ENCODE measurements at places on chromosomes 5 and 9.

DNA sequence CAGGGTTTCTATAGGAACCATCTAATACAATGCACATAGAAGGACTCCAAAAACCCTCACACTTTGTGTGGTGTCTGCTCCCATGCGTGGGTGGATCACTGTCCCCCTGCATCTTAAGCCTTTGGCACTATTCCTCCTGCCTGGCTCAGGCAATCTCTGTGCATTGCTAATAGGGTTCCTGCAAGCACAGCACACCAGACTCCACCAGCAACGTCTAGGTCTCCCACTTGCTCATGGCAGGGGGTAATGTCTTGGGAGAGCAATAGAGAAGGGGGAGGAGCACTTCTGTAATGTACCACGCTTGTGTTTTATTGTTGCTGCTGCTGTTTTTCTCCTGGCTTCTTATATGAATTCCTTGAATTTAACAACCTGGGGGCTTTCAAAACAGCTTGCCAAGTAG lies 182.6 kb upstream of the GLRA1 start:
- no peak for DNase-seq

- DNase-seq, result no peak
These were observed 11.3 kb downstream of the AHRR start for GRCh38 chr5:332843-333242.

GRCh38 chr9:134666208-134666607 lies 24.6 kb downstream of the COL5A1 start:
- no peak for DNase-seq

DNA sequence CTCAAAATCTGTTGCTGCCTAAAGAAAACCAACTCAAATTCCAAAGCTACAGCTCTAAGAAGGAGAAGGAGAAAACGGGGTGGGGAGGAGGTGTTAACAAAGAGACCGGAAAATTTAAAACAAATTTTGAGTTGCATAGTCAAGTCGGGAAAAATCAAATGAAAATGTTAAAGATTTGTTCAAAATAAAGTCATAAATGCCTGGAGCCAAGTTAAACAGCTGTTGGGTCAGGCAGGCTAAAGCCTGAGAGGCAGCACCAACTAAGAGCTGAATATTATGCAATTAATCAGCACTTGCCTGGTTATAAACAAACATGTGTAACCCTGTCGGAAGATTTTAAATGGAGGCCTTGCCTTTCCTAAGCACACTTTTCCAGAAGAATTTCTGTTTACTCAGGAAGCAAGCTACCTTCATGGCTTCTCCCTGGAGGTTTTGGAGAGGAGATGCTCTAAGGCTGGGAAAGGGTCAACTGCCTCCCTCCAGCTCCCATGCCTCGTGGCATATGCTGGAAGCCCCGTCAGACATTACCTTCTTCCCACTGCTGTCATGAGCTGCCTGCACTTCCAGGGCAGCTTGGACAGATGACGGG lies 270.5 kb downstream of the DMRT2 start:
- DNase-seq, result no peak

DNA sequence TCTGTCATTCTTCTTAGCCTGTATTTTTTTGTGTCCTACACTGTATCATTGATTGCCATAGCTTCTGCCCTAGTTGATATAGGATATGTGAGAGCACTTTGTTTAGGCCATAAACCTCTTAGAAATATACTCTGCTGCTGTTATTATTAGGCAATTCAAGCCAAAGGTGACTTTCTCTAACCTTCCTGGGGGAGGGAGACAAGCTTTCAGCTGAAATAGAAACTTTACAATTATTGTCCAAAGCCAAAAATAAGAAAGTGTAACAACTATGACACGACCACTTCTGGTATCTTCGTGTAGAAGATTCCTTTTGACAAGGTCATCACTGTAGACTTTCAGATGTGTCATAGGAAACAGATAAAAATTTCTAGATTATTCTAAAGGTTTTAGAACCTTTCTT lies 12.2 kb upstream of the CSNK1A1 start:
- DNase-seq, result no peak

- DNase-seq, result no peak
These were observed 56.1 kb upstream of the TBC1D2 start for GRCh38 chr9:98311541-98311940.

DNA sequence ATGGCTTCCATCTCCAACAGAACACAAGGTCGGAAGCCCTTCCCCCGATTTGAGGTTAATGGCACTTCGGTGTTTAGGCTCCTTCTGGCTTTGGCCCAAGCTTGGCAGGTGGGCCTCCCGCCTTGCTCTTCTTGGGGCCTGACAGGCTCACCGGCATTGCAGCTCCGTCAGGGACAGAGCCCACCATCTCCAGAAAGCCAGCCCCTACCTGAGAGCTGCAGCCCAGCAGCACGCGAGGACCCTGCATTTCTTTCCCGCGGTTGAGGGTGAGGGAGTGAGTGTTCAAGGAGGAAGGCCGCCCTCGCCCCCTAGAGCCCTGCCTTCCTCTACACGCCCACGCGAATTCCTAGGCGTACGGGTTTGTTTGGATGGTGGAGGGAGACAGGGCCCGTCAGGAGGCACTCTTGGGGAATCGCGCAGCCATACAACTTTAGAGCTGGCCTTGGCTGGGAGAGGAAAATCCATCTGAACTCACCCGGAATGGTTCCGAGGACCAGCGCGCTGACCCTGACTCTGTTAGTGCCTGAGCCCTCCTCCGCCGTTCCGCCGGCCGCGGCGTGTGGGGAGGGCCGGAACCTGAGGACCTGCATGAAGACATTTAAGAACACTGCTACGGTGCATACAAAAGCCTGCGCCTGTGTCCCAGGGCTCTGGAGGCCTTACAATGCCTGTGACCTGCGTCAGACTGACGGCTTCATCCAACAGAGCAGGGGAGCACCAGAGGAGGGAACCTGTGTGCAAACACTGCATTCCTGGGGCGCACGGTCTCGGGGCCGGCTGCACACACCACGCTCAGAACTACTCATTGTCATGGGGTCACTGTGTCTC lies 73.8 kb downstream of the MRPL36 start:
- no peak for DNase-seq

DNA sequence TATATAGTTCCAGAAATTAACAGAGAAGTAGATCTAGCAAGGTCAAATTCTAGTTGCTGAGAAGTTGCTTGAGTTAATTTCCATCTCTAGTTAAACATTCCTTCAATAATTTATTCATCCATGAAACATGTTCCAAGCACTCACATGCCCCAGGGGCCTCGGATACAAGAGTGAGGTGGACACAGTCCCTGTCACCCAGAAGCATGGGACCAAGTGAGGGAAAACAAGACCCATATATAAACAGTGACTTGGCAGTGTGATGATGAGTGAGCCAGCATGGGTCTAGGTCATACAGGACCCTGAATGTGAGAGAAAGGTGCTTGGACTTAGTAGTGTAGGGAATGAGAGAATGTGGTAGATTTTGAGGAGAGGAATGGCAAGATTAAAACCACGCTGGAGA lies 216.9 kb downstream of the TTLL11 start:
- no peak for DNase-seq

GRCh38 chr9:129514891-129515290 lies 106.0 kb downstream of the C9orf50 start:
- DNase-seq, result no peak

DNA sequence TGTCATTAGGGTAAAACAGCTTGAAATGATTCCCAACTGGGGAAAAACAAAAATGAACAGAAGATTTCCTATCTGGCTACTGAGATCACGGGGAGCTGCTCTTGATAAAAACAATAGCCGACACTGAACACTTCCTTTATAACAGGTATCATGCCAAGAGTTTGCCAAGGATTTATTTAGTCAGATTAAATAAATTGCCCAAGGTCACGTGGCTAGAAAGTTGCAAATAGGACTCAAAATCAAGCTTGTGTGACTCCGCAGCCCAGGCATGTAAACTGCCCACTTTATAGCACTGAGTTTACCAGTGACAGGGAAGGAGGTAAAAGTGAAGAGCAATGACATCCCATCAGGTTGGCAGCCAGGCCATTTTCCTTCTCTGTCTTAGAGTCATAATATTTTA lies 120.7 kb upstream of the ZNF618 start:
- no peak for DNase-seq

GRCh38 chr9:75132244-75132643 lies 43.9 kb downstream of the OSTF1 start:
- DNase-seq, result no peak

GRCh38 chr5:14708551-14708950 lies 44.0 kb downstream of the OTULIN start:
- no peak for DNase-seq
